ENCODE measurements at places on chromosomes 5 and 9.

- no peak for DNase-seq
Observed at GRCh38 chr9:115395511-115396021, 277.6 kb upstream of the TNC start.

DNA sequence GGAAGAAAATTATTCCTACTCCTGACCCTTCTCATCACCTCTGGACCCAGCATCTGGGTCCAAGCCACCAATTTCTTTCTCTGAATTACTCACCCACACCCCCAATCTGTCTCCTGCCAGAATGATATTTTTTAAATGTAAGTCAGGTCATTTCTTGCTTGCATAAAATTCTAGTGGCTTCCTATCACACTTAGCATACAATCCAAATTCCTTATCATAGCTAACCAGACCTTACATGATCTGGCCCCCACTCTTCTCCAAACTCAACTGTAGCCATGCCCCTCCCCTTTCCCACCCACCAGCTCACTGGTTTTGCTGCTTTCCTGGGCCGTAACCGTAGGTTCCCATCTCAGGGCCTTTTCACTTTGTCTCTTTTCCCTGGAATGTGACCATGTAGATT lies 15.2 kb downstream of the HTR4 start:
- no peak for DNase-seq

GRCh38 chr5:171467107-171467506 lies 47.7 kb downstream of the FGF18 start:
- no peak for DNase-seq

DNA sequence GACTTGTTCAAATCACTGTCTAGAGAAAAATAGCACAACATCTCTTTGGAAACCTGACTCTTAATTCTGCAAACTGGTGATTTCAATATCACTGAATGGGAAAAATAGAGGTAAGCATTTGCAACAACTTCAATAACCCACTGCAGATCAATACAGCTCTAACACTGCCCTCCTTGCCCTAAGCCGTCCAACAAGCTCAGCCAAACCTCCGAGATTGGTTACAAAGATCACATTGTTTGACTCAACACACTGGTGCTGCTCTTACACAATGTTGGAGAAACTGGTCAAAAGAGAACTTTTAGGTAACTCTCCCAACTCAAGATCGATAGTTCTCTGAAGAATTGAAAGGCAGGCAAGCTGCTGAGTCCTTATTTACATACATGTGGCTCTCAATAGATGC lies 150.4 kb downstream of the SPOCK1 start:
- DNase-seq, result no peak

DNA sequence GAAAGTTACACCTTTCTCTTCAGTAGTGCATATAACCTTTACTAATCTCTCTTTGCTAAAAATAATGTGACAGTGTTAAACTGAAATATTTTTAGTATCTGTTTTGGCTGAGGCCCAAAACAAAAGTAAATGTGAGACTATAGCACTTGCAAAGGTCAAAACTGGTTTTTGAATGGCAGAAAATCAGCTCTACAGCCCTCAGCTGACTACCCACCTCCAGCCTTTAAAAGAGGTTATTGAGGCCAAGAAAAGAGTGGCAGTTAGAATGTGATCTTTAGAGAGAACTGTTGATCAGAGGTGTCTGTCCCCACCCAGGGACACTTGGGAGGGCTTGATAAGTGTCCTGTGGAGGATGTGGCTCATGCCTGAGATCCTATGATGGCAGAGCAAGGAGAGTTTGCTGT lies 30.9 kb downstream of the PRKACG start:
- no peak for DNase-seq

DNA sequence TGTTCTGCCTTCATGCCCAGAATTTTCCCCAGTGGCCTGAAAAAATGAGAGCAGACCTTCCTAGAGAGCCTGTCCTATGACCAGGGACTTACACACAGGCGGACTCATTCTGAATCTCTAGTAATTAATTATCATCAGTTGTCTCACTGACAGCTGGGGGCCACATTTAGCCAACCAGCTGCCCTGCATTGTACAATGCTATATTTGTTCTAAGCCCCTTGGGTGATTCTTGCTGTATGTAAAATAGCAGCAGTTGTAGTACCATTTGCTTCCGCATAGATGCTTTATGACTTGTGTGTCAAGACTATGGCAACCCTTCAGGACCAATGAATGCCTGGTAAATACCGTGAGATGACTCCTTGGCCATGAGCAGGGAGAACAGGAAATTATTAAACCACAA lies 415.4 kb upstream of the SEMA6A start:
- DNase-seq, result no peak

DNA sequence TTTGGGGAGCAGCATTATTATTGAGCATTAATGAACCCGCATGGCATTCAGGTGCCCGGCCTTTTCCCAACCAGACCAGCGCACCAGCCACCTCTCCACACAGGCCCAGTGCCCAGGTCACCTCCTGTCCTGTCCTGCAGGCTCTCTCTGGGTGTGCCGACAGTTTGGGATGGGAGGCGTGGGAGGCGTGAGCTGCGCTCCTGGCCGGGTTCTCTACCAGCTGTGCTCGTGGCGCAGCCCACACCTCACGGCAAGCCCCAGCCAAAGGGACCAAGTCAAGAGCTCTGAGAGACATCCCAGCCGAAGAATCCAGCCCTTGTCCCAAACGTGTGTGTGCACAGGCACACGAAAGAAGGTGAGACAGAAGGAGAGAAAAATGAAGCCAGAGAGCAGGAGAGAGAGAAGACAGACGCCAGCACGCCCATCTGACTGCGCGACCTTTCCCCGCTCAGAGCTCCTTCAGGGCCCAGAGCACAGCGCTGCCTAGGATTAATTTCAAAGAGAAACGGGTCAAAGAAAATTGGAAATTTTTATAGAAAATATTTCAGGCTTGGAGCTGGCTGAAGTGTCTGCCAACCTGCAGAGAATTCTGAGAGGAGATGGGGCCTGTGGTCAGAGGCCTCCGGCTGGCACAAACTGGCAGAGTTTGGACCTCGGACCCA lies 81.7 kb downstream of the ADAMTS2 start:
- no peak for DNase-seq

- DNase-seq, result no peak
Observed at GRCh38 chr9:129081388-129081904, 535 bp downstream of the DOLPP1 start.

DNA sequence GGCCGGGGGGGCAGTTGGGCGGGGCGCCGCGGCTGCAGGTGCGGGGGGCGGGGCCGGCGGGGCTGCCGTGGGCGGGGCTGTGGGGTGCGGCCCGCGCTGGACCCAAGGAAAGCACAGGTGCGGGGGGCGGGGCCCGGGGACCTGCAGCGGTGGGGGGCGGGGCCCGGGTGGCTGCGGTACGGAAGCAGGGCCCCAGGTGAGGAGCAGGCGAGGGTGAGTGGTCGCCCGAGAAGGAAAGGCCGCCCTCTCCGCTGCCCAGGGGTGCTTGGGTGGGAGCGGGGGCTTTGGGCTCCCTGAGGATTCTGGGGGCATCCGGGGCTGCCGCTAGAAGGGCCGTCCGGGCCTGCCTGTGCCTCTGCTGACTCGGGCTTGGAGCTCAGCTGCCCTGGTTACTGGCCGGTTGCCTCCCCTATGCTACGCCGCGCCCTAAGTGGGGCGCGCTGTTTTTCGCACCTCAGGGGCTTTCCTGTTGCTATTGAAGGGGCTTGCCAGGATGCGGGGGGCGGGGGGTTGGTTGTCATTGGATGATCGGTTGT lies 767 bp downstream of the RALGPS1 start:
- peak; percentile 17 for DNase-seq

- DNase-seq, result no peak
Observed at GRCh38 chr5:30051976-30052375, 1141.5 kb upstream of the CDH6 start.

DNA sequence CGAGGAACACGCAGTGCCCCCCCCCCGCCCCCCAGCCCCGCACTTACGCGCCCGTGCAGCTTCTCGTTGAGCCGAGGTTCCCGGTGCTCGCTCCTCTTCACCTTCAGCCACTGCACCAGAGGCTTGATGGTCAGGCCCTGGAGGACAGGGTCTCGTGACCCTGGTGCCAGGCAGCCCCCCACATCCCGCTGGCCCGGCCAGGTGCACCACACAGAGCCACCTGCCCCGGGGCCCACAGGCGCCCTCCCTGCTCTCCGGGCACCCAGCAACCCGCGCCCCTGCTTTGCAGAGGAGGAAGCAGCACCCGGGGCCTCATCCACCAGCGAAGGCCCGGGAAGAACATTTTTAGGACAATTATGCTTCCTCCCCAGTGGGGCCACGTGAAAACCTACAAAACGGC lies 39.0 kb downstream of the EXOC3 start:
- no peak for DNase-seq

GRCh38 chr9:35448496-35448895 lies 41.4 kb upstream of the RUSC2 start:
- no peak for DNase-seq

- no peak for DNase-seq
Observed at GRCh38 chr5:160693831-160694465, 158.1 kb downstream of the ATP10B start.

- no peak for DNase-seq
Observed at GRCh38 chr5:88826646-88827585, 56.1 kb downstream of the MEF2C start.

- DNase-seq, result no peak
Observed at GRCh38 chr5:77168879-77169244, 41.6 kb upstream of the PDE8B start.

- DNase-seq, result peak; percentile 72
Observed at GRCh38 chr5:124738681-124739633, 7.5 kb downstream of the ZNF608 start.

GRCh38 chr9:127358023-127358535 lies 38.9 kb upstream of the SLC2A8 start:
- DNase-seq, result no peak

GRCh38 chr9:24912767-24913166 lies 367.1 kb upstream of the IZUMO3 start:
- no peak for DNase-seq

- DNase-seq, result no peak
Observed at GRCh38 chr5:58504766-58505165, 13.5 kb downstream of the GAPT start.

GRCh38 chr9:136644593-136645351 lies 17.9 kb upstream of the EGFL7 start:
- DNase-seq, result peak; percentile 51

- no peak for DNase-seq
Observed at GRCh38 chr9:123655681-123656423, 274.1 kb downstream of the DENND1A start.

GRCh38 chr5:132928062-132928407 lies 35.4 kb downstream of the AFF4 start:
- no peak for DNase-seq

- no peak for DNase-seq
Observed at GRCh38 chr9:129023036-129023907, 4.9 kb downstream of the SH3GLB2 start.

DNA sequence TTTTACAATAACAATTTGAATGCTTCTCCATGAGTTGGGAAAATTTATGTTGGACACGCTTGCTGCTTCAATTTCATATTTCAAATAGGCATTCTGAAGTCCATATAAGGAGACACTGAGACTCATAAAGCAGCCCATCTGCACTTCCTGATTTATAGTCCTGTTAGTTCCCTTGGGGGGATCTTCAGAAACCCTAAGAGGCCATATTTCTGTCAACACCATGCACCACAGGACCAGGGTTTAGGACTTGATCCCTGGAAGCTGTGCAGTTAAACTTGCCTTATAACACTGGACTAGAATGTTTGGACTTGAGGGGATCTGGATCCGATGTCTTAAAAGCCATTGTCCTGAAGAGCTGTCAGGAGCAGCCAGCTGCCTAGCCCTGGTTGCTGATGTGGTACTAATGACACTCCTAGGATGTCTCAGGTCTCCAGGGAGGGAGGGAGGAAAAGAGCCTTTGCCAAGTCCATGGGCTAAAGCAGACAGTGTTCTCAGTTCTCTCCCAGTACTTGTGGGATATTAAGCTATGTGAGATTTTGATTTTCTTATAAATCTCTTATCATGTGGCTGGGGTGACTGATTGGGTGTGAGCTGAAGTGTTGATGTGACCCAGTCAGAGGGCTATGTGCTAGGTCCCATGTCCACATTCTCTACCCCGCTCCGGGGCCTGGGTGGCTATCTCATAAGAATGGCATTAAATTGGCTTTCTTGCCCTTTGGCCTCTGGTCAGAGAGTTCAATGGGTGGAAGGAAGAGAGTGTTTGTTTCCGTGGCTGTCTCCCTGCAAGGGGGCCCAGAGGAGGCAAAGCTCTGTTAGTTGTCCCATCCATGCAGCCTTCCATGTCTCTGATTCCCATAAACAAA lies 399.8 kb downstream of the OSTF1 start:
- DNase-seq, result no peak

DNA sequence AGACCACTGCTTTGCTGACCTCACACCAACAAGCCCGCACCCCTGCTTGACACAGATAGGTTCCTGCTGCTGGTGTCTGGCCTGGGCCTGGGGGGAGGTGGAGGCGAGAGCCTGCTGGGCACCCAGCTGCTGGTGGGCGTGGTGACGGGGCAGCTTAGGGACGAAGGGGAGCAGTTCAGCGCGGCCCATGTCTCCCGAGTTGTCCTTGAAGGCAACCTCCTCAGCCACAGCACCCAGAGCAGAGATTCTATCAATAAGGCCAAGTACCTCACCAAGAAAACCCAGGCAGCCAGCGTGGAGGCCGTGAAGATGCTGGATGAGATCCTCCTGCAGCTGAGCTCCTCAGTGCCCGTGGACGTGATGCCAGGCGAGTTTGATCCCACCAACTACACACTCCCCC lies 313.3 kb downstream of the NR2F1-AS1 start:
- DNase-seq, result no peak

DNA sequence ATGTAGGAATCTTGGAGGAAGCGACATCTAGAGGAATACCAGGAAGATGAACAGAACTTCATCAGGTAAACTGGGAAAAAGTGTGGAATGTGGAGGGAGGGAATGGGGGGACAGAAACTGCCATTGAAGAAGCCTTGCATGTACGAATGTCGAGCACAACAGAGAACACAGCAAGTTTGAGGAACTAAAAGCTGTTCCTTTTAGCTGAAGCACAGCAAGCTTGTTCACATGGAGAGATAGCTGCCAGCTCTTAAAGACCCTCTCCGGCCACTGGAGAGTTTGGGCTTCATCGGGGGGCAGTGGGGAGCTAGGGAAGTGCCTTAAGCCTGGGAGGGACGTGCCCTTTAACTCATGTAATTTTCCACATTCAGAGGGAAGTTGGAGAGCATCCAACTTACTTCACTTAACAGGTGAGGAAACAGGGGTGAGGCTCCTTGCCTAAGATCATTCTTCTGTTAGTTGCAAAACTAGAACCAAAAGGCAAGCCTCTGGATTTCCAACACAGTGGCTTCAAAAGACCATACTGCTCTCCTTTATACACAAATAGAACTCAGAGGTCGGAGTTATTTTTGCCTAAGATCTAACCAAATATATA lies 2.3 kb upstream of the CYFIP2 start:
- DNase-seq, result no peak

DNA sequence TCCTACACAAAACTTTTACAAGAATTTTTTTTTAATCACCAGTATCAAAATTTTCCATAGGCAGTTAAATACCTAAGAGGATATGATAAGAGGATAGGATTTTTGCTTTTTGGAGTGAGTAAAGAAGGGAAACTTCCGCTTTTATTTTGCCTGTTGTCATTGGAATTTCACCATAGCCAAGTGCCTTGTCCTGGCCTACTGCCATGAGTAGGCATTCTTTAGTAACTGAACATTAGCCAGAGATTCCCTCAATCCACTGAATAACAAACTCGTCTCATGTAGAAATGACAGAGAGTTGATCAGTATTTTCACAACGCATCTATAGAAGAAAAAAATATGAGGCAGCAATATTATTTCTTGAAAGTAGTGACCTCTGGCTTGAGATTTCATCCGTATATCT lies 289.6 kb upstream of the ADAMTSL1 start:
- DNase-seq, result no peak
